Spleen (tissue), 13 donors: ENCODE measurements at places on chromosomes 1 and 21.

DNA sequence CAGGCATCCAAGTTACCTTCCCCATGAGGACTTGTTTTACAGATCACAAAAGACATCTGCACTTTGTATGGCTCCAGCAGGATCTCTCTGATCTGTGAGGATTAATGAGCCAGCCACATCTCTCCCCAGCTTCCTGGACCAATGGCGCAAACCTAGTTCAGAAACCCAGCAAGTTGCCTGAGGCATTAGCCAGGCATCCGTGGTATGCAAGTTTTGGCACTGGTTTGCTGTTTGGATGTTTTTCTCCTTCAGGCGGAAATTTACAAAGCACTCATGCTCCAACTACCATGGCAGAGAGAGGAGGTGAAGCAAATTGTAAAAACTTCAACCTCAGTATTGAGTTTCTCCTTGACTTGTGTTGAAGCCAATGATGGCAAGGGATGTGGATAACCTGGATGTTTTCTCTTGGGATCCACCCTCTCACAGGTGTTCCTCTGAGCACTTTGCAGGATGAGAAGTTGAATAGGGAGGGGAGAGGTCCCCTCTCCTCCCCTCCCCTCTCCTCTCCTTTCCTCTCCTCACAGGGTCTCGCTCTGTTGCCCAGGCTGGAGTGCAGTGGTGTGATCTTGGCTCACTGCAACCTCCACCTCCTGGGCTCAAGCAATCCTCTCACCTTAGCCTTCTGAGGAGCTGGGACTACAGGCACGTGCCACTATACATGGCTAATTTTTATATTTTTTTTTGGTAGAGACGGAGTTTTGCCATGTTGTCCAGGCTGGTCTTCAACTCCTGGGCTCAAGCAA, 25.6 kb upstream of the ENO1 start:
- no peaks in the 10 kb centered on the region for H3K36me3 ChIP-seq
- H3K4me1 ChIP-seq = peaks cover 16% of the 10 kb centered on the region
- H3K27ac ChIP-seq = no peak overlapping the region
- no peak for DNase-seq
- H3K27me3 ChIP-seq = no peaks in the 10 kb centered on the region

- H3K36me3 ChIP-seq = no peaks in the 10 kb centered on the region
- peaks cover 49% of the 10 kb centered on the region for H3K4me1 ChIP-seq
- H3K4me3 ChIP-seq = peak overlapping the region; percentile 59
- no peak for DNase-seq
Observed at GRCh38 chr1:85576266-85576641, 4.3 kb upstream of the CCN1 start.

GRCh38 chr1:212794561-212795014, 2.9 kb downstream of the TATDN3 start:
- H3K27ac ChIP-seq = peak overlapping the region; percentile 66
- no peak for DNase-seq
- peaks cover 11% of the 10 kb centered on the region for H3K4me1 ChIP-seq
- H3K36me3 ChIP-seq = peaks cover 45% of the 10 kb centered on the region

DNA sequence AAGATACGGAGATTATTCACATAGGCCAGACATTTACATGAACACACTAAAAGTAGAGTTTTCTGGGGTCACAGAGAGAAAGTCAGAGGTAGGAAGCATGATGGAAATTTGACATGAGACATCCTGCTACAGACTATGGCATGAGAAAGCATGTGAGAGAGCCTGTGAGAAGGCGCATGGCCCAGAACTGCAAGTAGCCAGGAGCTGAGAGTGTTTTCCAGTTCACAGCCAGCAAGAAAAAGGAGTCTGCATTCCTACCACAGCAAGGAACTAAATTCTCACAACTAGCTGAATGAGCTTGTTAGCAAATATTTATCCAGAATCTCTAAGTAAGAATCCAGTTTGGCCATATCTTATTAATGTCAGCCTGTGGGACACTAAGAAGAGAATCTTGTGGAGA, 673.3 kb downstream of the BRINP3 start:
- no peak overlapping the region for H3K4me3 ChIP-seq
- H3K36me3 ChIP-seq = no peaks in the 10 kb centered on the region
- no peaks in the 10 kb centered on the region for H3K4me1 ChIP-seq
- no peak overlapping the region for H3K27ac ChIP-seq

DNA sequence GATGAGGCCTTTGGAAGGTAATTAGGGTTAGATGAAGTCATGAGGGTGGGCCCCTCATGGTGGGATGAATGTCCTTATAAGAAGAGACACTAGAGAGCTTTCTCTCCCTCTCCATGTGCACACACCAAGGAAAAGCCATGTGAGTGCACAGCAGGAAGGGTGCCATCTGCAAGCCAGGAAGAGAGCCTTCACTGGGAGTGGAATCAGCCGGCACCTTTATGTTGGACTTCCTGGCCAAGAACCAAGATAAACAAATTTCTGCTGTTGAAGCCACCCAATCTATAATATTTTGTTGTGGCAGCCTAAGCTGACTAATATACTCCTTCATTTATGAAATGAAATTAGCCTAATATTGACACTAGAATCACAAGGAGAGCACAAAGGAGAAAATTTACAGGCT, 38.2 kb upstream of the PKP1 start:
- DNase-seq = no peak
- H3K4me1 ChIP-seq = no peaks in the 10 kb centered on the region
- H3K27ac ChIP-seq = no peak overlapping the region
- no peaks in the 10 kb centered on the region for H3K36me3 ChIP-seq

- no peaks in the 10 kb centered on the region for H3K36me3 ChIP-seq
- peak overlapping the region; percentile 12 for H3K27ac ChIP-seq
- H3K4me3 ChIP-seq = no peak overlapping the region
- no peak for DNase-seq
- peaks cover 6% of the 10 kb centered on the region for H3K4me1 ChIP-seq
Observed at GRCh38 chr21:28822486-28823335, 170.0 kb downstream of the LTN1 start.

DNA sequence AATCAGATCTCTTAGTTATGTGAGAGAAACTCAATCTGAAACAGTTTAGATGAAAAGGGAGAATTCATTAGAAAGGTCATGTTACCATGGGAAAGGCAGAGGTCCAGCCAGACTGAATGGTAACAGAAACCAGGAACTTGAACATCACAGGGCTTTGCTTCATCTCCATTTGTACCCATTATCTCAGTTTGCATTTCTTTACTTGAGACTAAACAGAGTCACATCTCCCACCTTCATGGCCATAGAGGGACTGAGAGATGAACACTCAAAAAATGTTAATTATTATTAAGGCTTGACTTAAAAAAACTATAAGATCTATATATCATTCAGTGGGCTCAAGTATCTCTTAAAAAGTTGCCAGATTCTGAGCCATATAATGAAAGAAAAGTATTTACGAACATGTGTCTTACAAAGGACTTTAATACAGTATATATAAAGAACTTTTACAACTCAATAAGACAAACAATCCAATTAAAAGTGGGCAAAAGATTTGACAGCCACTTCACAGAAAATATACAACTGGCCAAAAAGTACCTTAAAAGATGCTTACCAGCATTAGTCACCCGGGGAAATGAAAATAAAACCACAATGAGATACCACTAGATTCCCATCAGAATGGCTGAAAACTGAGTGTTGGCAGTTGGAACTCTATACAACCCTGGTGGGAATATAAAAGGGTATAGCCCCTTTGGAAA, 13.2 kb downstream of the KYAT3 start:
- no peaks in the 10 kb centered on the region for H3K36me3 ChIP-seq
- H3K27ac ChIP-seq = no peak overlapping the region
- peaks cover 25% of the 10 kb centered on the region for H3K4me1 ChIP-seq
- DNase-seq = no peak
- no peaks in the 10 kb centered on the region for H3K27me3 ChIP-seq
- H3K4me3 ChIP-seq = no peak overlapping the region

GRCh38 chr1:234928642-234929041, 200.0 kb downstream of the TOMM20 start:
- H3K4me3 ChIP-seq = no peak overlapping the region
- no peak overlapping the region for H3K27ac ChIP-seq
- H3K27me3 ChIP-seq = no peaks in the 10 kb centered on the region
- H3K4me1 ChIP-seq = peaks cover 33% of the 10 kb centered on the region
- H3K36me3 ChIP-seq = no peaks in the 10 kb centered on the region

DNA sequence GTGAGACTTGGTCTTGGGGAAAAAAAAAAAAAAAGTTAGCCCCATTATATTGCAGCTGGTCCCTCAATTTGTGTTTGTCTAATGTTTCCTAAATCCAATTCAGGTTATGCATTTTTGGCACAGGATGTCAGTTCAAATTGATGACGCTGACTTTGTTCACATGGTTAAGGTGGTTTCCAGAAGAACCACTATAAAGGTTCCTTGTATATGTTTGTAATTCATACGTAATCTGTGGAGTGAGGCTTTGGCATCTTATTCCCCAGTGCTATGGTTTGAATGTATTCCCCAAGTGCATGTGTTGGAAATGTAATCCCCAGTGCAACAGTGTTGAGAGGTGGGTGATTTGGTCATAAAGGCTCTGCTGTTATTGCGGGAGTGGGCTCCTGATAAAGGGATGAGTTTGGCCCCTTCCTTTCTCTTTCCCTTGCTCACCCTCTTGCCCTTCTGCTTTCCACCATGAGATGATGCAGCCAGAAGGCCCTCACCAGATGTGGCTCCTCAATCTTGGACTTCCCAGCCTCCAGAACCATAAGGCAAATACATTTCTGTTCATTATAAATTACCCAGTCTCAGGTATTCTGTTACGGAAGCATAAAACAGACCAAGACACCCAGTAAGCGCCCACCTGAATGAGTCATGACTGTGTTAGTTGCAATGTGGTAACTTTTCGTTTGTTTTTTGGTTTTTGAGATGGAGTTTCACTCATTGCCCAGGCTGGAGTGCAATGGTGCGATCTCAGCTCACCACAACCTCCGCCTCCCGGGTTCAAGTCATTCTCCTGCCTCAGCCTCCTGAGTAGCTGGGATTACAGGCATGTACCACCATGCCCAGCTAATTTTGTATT, 19.5 kb upstream of the HLCS start:
- H3K4me3 ChIP-seq = no peak overlapping the region
- peaks cover 7% of the 10 kb centered on the region for H3K4me1 ChIP-seq

GRCh38 chr21:15567191-15567590, 162.6 kb upstream of the USP25 start:
- no peak overlapping the region for H3K4me3 ChIP-seq
- H3K27ac ChIP-seq = no peak overlapping the region
- no peaks in the 10 kb centered on the region for H3K27me3 ChIP-seq
- no peaks in the 10 kb centered on the region for H3K36me3 ChIP-seq
- DNase-seq = no peak
- no peaks in the 10 kb centered on the region for H3K4me1 ChIP-seq

- no peak overlapping the region for H3K4me3 ChIP-seq
- H3K27me3 ChIP-seq = no peaks in the 10 kb centered on the region
- no peaks in the 10 kb centered on the region for H3K4me1 ChIP-seq
- H3K27ac ChIP-seq = no peak overlapping the region
- DNase-seq = no peak
Observed at GRCh38 chr1:5962265-5963105, 29.7 kb downstream of the NPHP4 start.

DNA sequence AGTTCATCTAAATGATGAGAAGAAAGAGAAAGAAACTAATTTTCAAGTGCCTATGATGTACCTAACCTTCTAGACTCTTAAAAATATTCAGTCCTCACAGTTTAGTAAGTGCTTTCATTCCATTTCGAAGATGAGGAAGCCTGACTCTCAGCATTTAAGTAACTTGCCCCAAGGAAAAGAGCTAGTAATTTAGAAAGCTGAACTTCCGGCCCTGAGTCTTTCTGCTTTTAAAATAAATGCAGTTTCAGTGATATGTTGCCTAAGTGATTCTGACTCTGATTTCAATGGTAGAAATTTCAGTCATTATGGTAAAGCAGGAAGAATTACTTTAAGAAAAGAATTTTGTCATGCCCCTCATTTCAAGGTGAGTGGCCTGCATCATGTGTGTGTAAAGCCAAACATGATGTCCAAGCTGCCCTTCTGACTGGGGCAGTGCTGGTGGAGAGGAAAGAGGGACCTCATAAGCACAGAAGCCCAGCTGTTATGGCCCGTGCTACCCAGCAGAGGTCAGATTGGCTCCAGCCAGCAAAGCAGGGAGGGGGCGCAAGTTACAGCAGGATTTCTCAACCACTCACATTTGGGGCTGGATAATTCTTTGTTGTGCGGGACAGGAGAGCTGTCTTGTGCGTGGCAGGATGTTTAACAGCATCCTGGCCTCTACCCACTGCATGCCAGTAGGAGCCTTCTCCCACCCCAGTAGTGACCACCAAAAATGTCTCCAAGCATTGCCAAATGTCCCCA, 10.7 kb downstream of the ATP1A4 start:
- H3K4me3 ChIP-seq = no peak overlapping the region
- no peaks in the 10 kb centered on the region for H3K27me3 ChIP-seq
- H3K27ac ChIP-seq = peak overlapping the region; percentile 56
- DNase-seq = no peak

DNA sequence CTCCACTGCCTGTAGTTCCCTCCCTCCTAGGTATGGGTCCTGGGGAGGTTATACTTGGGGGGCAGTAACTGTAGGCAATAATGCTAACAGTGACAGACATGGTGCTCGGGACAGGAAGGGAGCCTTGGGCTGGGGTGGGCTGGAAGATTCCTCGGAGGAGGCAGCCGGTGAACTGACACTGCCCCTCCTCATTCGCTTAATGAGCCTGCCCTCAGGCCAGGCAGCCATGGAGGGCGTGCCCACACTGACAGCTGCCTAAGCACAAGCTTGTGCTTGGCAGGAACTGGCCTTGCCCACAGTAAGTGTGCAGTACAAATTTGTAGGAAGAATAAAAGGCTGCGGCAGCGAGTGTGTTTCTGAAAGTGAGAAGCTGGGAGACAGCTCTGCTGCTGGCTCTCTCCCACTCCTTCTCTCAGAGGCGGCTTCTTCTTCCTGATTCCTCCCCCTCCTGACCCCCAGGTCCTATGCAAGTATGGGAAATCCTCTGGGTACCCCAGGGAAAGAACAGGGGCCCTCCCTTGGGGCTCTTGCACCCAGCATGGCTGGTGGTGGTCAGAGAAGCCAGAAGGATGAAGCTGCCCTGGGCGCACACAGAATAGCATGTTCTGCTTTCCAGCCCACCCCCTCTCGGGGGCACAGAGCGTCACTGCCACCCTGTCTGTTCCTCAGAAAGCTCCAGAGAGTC, 23.6 kb downstream of the OPTC start:
- H3K4me1 ChIP-seq = peaks cover 29% of the 10 kb centered on the region
- no peaks in the 10 kb centered on the region for H3K27me3 ChIP-seq
- H3K4me3 ChIP-seq = no peak overlapping the region
- no peaks in the 10 kb centered on the region for H3K36me3 ChIP-seq
- DNase-seq = no peak
- H3K27ac ChIP-seq = no peak overlapping the region

GRCh38 chr1:206839857-206840256, 25.6 kb upstream of the IL20 start:
- H3K36me3 ChIP-seq = no peaks in the 10 kb centered on the region
- H3K4me1 ChIP-seq = peaks cover 5% of the 10 kb centered on the region
- no peak overlapping the region for H3K4me3 ChIP-seq
- no peaks in the 10 kb centered on the region for H3K27me3 ChIP-seq
- no peak for DNase-seq
- no peak overlapping the region for H3K27ac ChIP-seq

GRCh38 chr1:67846538-67846937, 13.3 kb upstream of the GNG12 start:
- peaks cover 12% of the 10 kb centered on the region for H3K4me1 ChIP-seq
- H3K27ac ChIP-seq = no peak overlapping the region
- no peaks in the 10 kb centered on the region for H3K27me3 ChIP-seq
- DNase-seq = no peak

GRCh38 chr1:206833106-206833680, 32.2 kb upstream of the IL20 start:
- no peak overlapping the region for H3K27ac ChIP-seq
- no peak overlapping the region for H3K4me3 ChIP-seq
- DNase-seq = no peak
- H3K27me3 ChIP-seq = no peaks in the 10 kb centered on the region
- no peaks in the 10 kb centered on the region for H3K36me3 ChIP-seq
